Cardiac fibroblast (primary cell): ENCODE measurements at places on chromosomes 2 and 18.

GRCh38 chr2:232363784-232364615 is 14.6 kb upstream of the ALPP start:
- peak; percentile 25 for DNase-seq

DNA sequence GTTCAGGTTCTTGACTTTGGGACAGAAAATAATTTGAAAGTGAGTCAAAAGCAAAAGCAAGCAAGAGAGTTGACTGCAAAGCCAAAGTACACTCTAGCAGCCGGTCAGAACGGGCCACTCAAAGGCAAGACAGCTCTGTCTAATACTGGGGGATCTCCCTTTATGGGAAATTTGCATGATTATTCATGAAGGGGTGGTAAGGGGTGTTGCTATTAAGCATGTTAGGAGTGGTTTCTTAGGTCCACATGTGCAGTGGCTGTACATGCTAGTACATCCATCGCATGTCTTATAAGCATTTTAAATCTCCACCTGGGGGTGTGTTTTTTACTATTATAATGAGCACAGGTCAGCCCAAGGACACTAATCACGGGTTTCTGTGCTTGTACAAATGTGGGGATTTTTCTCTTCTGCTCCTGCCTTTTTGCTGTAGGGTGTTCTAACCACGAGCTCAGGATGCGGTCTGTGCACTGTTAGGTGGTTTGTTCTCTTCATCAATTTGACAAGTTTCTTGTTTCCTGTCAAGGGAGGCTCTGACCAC is 60.2 kb upstream of the SPP2 start:
- no peak for DNase-seq

DNA sequence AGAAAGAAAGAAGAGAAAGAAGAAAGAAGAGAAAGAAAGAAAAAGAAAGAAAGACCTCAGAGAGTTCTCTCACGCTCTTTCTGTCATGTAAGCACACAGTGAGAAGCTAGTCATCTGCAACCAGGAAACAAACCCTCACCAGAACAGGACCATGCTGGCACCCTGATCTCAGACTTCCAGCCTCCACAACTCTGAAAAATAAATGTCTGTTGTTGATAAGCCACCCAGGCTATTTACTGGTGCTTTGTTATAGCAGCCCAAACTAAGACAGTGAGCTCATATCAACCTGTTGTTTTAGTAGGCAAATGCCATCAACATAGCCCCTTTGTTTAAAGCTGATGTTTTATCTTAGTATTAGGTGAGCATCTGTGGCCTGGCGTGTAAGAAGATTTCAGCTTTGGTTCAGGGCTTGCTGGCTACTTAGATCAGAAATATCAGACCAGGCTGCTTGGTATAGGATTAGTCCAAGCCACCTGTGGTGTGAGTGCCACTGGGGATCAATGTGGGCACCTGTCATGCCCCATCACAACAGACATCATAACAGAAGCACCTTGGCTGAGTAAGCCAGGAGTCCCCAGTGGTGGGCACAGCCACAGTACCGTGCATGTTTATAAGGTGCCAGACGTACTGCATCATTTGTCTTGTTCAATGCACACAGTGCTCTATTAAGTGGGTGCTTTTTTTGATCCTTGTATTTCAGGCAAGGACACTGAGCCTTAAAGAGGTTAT is 94.4 kb downstream of the LBH start:
- no peak for DNase-seq

- DNase-seq = peak; percentile 74
These were observed 284.5 kb downstream of the MTX2 start for GRCh38 chr2:176553685-176554100.

DNA sequence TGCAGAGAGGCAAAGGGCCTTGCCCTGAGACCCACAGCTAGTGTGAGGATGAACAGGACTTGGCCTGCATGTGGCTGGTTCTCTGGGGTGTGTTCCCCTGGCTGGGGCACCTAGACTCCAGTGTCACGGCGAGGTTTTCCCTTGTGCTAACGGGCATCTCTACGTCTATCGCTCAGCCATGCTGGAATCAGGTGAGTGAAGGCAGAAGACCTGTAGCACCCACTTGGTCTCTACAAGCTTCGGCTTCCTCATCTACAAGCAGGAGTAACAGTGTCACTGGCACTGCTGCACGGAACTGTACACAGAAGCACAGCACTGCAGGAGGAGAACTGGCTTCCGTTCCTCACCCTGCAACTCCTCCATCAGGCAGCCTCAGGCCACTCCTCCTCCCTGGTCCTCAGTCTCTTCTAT is 30.6 kb downstream of the HS1BP3 start:
- no peak for DNase-seq
